Activated CD8-positive, alpha-beta memory T cell treated with anti-CD3 and anti-CD28 coated beads, Interleukin-2, amount 10 ng/mL, durations not matched to agents 7 days and 5 days (primary cell): ENCODE measurements at places on chromosomes 1 and 21. TPM values are rescaled to one million over a fixed set of nuclear protein-coding genes. Genes with fewer than 3 reads are reported as not detected.

GRCh38 chr21:33974513-33975468 lies 59.2 kb upstream of the ATP5PO start:
- no peak for DNase-seq

GRCh38 chr1:241749041-241749944 lies 97.2 kb downstream of the WDR64 start:
- no peak for DNase-seq

DNA sequence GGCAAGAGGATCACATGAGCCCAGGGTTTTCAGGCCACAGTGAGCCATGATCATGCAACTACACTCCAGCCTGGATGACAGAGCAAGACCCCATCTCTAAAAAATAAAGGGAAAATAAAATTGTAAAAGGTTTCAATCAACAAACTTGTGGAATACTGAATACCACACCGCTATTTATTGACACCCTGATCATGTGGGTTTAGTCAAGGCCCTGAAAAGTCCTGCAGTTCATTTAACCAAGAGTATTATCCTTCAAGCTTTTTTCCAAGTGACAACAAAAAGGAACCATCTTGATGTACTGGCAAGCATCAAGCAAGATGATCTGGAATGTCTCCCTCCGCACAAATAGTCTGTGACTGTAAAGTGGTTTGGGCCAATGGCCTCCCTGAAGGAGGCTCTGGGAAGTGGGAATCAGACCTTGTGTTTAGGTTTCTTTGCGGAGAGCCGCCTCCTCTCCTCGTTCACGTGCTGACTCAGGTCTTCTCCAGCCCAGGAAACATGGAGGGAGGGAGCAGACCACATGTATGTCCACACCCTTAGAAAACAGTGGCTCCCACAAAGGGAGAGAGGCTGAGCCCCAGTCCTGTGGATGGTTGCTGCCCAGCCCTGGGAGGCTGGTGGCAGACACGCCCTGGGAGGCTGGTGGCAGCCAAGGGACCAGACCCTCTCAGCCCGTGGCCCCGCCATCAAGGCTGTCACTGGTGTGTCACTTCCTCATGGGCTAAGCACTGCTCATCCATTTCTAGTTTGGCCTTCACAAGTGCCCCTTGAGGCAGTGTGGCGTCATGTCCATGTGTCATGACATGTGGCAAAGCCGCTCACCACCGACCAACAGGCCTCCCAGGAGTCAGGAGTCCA lies 56.7 kb downstream of the RIPK4 start:
- DNase-seq: no peak

GRCh38 chr1:4132352-4133296 lies 232.6 kb upstream of the C1orf174 start:
- no peak for DNase-seq

Gene TCEA3
- 1.3 TPM for total RNA-seq
